ENCODE measurements at places on chromosomes 2 and 18. TPM values are rescaled to one million over a fixed set of nuclear protein-coding genes. Genes with fewer than 3 reads are reported as not detected.

GRCh38 chr2:43008388-43008787 is 216.0 kb upstream of the HAAO start:
- no peak for DNase-seq
- H3K27me3 ChIP-seq, result peaks cover 2% of the 10 kb centered on the region
- peaks cover 1% of the 10 kb centered on the region for H3K4me1 ChIP-seq
- H3K27ac ChIP-seq, result no peak overlapping the region
- H3K36me3 ChIP-seq, result peaks cover 3% of the 10 kb centered on the region
- H3K4me3 ChIP-seq, result no peak overlapping the region

DNA sequence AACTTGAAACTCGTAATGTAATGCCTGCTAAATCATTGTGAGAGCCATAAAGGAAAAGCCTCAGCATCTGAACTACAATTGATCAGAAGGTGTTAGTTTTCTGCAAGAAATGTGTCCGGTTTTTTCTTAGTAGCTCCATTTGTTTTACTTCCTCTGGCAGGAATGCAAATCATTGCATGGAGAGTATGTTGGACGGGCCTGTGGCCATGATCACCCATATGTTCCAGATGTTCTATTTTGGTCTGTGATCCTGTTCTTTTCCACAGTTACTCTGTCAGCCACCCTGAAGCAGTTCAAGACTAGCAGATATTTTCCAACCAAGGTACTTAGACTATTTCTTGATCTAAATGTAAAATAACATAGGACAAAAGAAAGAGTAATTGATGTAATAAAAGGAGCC is 126.6 kb downstream of the DPP4 start:
- no peaks in the 10 kb centered on the region for H3K36me3 ChIP-seq
- H3K27ac ChIP-seq, result no peak overlapping the region
- peaks cover 2% of the 10 kb centered on the region for H3K27me3 ChIP-seq
- no peak for DNase-seq
- peaks cover 39% of the 10 kb centered on the region for H3K4me1 ChIP-seq
- H3K4me3 ChIP-seq, result no peak overlapping the region

DNA sequence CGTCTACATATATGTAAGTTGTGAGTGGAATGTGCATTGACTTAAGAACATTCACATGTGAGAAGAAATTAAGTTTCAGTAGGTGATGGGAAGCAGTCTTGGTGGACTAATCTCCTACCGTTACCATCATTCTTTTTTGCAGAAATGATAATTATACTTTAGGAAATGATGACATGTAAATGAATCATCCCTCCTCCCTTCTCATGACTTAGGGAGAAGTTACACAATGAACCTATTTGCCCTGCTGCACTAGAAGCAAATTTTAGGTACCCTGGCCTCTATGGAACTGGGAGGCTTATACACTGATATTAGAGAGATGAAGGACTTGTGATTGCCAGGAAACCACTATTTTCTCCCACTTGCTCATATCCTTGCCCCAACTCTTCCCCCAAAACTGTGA is 214.2 kb downstream of the CALCRL start:
- H3K4me3 ChIP-seq, result no peak overlapping the region
- H3K27ac ChIP-seq, result no peak overlapping the region
- no peaks in the 10 kb centered on the region for H3K27me3 ChIP-seq
- no peak for DNase-seq

Gene SCG2
- 0.15 TPM for total RNA-seq

Gene ERFE
- total RNA-seq, result not detected

Gene RAMP1
- 9.6 TPM for total RNA-seq
